Left renal cortex interstitium (tissue), 4 donors: ENCODE measurements at places on chromosomes 2 and 18. TPM values are rescaled to one million over a fixed set of nuclear protein-coding genes. Genes with fewer than 3 reads are reported as not detected.

GRCh38 chr2:17401096-17401495, 117.1 kb downstream of the RAD51AP2 start:
- no peak for DNase-seq

- DNase-seq, result no peak
Measured at GRCh38 chr2:60311524-60311923, 241.9 kb downstream of the BCL11A start.

DNA sequence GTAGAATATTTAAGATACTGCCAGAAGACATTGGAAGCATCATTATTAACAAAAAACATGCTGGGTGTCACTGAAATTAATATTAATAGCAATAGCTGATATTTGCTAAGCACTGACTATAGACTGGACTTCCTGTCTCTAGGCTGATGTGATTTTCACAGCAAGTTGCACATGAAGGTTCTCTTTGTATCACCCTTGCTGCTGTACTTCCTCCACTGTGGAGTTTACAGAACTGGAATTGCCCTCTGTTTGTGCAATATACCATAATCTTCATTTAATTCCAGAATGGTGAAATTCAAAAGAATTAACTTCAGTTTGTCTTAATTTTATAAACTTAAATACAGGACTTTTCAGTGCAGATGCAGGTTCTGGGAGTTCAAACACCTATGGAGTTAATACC, 585.1 kb downstream of the RNF144A start:
- no peak for DNase-seq

- no peak for DNase-seq
Measured at GRCh38 chr2:82954868-82955267, 1504.2 kb downstream of the SUCLG1 start.

GRCh38 chr2:84160453-84160852, 298.6 kb downstream of the SUCLG1 start:
- no peak for DNase-seq

DNA sequence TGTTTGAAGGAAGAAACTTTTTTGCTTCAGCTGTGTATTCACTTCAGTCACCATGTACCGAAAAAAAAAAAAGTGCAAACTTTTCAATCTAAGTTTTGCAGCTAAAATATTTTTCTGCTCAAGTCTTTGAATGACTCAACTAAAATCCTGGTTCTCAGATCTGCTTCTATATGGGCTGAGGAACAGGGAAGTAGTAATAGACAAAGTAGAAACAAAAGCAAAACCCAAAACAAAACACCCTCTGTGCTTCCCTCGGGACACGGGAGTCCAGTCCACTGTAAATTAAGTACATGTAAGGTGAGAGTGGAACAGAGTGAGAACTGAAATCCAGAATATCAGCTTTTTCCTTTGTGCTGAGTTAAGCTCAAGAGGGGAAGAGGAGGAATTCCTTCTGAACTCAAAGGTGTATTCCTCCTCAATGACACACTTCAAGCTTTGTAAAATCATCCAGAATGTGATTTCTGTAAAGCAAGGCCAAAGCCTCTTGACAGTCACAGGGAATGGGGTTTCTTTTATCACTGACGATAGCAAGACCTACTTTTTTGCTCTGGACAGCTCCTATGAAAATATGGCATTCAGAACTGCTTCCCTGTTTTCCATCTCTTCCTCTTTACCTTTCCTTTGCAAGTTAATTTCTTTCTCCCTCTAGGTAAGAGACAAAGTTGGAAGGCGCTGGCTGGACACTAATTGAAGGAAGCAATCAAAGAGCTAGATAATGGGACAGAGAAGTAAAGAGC, 433.5 kb upstream of the MMADHC start:
- DNase-seq, result no peak

DNA sequence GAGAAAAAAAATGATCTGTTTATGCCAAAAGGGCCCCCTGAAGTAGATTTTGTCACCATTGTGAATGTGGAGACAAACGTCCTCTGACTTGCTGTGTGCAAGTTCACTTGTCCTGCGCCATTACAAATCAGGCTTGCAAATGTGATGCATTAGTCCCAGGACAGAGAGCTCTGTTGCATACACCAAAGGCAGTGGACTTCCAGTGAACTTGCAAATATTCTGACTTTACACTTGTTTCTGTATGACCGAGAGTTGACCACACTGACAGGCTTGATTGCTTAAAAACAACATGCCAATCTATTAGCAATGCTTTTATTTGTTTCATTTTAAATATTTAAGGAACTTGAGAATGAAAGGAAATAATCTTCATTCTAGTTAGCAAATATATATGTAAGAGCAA, 293.2 kb downstream of the PLCL1 start:
- DNase-seq, result no peak

- DNase-seq, result no peak
Measured at GRCh38 chr2:197212344-197213262, 98.0 kb downstream of the ANKRD44 start.

DNA sequence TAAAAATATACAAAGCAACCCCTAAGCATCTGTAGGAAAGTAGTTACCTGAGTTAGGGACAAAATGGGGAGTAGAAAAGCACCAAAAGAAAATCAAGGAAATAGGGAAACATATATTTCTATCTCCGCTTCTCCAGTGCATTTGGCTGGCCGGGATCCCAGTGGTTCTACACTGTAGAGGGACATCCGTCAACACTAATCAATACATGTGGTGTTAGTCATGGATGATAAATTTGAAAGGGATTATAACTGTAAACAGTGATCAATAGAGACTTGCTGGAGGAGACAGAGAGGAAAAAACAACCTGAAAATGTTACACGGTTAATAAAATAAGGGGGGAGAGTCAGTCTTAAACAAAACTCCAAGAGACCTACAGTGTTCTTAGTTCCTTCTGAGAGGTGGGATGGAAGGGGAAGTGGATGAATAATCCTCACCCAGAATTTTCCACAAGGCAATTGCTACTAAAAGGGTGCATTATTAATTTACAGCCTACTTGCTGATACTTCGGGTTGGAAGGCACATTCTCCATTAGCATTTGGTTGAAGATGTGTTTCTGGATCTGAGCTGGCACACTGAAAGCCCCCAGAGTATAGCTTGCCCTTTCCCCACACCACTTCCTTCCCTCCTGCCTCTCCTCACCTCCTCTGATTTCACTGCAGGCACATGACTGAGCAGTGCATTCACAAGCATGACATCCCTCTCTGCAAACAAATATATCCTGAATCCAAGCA, 530.0 kb downstream of the BCL11A start:
- DNase-seq, result no peak

GRCh38 chr2:229363185-229363814, 92.2 kb upstream of the PID1 start:
- no peak for DNase-seq

DNA sequence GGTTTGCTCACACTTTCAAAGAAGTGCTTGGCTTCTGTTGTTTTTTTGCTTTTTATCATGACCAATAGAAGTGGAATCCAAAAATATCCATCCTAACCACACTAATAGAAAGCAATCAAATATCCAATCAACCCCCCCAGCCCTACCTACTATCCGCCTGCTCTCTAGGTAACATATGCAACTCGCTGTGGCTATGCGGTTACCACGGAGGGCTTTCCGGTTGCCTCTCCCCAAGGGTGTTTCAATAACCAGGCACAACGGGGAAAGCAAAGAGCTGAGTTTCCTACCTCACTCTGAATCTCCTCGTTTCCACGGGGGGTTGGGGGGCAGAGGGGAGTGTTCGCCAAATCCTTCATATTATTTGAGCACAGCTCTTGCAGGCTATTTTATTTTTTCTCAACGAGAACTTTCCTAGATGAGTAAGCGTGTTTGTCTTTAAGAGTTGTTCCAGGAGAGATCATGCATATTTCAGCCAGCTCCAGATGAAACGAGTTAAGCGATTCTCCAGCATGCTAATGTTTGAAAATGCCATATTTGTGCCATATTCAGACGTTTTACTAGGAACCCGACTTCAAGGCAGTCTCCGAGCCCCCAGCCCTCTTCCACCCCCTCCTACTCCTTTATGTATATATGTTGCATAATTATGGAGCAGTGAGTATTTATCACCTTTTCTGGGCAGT, 30.3 kb downstream of the PAX3 start:
- DNase-seq, result no peak

DNA sequence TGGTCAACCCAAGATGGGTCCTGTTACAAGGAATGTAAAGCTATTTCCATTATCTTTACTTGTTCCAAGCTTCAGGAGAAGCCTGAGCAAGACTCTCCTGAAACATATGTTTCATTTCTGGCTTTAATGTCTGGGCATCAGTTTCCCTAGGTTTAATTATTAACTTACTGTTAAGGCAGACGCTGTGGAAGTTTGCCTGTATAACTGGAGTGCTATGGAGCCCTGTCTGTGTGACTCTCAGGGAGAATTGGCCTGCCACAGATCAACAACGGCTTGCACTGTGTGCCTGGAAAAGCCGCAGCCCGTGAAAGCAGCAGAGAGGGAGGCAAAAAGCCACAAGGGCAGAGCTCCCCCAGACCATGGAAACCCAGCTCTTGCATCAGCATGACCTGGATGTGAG, 22.1 kb upstream of the LONRF2 start:
- no peak for DNase-seq

GRCh38 chr2:174035117-174035635, 70.0 kb upstream of the SP3 start:
- no peak for DNase-seq

DNA sequence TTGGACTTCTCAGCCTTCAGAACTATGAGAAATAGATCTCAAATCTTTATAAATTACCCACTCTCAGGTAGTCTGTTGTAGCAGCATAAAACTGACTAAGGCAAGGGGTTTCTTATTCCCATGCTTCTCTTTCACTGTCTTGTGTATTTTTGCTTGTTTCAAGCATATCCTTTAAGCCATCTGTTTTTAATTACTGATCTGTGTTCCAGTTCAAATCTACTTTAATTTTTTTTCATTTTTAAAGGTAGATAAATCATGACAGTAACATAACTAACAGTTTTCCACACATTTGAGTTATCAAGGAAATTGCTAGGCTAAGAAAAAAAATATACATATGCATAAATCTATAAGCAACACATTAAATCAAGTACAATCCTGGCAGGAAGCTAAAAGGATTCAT, 317.9 kb upstream of the TNP1 start:
- DNase-seq, result no peak

- no peak for DNase-seq
Measured at GRCh38 chr2:7394195-7394594, 477.0 kb downstream of the RNF144A start.

DNA sequence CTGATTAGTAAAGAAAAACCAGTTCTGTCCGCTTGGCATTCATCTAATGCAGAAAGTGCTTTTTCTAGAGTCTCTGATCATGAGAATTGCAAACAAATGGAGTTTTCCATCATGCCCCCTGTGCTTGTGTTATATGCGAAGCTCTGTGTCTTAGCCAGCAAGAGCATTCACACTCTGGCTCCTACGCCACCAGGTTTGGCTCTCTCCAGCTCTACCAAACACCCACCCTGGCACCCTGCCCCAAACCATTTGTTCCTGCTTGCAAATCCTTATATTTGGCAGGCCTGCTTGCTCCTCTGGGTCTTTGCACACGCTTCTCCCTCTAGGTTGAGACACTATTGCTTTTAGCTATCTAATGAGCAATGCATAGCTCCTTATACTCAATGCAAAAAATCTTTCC, 204.1 kb upstream of the CYRIA start:
- DNase-seq, result no peak

- no peak for DNase-seq
Measured at GRCh38 chr2:158729451-158729850, 65.7 kb upstream of the DAPL1 start.

DNA sequence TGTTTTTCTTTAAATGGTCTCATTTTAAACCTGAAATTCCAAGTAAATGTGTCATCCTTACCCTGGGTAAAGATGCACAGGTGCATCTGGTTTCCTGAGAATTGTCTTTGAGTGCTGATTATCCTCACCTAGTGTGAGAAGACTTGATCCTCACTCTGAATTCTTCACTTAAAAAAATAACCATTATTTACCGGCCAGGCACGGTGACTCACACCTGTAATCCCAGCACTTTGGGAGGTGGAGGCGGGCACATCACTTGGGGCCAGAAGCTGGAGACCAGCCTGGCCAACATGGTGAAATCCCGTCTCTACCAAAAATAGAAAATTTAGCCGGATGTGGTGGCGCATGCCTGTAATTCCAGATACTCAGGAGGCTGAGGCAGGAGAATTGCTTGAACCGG, 9.9 kb upstream of the WNT6 start:
- DNase-seq, result no peak

GRCh38 chr2:96409820-96410164, 74.2 kb downstream of the NCAPH start:
- no peak for DNase-seq

- DNase-seq, result no peak
Measured at GRCh38 chr2:29475499-29475898, 360.3 kb downstream of the CLIP4 start.

DNA sequence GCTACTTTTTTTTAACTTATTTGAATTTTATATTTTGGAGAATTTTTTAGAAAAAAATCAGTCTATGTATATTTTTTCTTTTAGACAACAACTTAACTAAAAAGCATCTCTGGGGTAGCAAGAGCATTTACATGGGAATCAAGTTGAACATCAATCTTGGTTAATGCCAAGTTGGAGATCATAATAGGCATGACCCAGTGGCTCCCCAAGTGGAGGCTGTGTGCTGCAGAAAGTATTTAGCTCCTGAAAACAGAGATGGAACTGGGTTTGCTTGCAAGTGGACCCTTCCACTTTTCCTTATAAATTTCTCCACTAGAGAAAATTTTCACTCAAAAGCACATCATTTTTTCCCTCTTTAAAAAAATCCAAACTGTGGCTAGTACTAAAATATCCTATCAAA, 23.9 kb upstream of the CAVIN2 start:
- no peak for DNase-seq

DNA sequence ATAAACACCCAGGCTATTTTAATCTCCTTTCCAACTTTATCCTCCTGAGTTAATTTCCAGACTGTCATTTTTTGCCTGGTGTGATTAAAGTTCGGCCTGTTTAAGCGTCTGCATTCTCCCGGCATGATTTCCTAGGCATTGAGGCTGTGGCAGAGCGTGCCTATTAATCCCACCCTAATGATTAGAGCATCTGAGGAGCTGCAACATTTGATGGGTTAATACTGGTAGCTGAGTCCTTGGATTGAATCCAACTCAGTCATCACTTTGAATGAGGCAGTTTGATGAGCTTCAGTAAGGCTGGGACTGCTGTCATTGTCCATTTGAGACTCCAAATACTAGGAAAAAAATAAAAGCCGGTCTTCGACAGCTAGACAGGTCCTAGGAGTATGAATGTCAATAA, 882.5 kb downstream of the SLC4A3 start:
- DNase-seq, result no peak

GRCh38 chr2:19864381-19864780, 37.4 kb downstream of the TTC32 start:
- no peak for DNase-seq

The GULP1 gene
- 64.3 TPM for polyA plus RNA-seq

The CDH19 gene
- 0.41 TPM for polyA plus RNA-seq

The ASB18 gene
- not detected for polyA plus RNA-seq

The SIX3 gene
- polyA plus RNA-seq, result not detected

The ANKRD53 gene
- polyA plus RNA-seq, result 1.7 TPM

The BCL11A gene
- 15.6 TPM for polyA plus RNA-seq

The NGEF gene
- 2.1 TPM for polyA plus RNA-seq

The ERFE gene
- polyA plus RNA-seq, result 7.8 TPM

The KIF1A gene
- 7.9 TPM for polyA plus RNA-seq

The RFX8 gene
- polyA plus RNA-seq, result 1.7 TPM
